ENCODE measurements at places on chromosomes 5 and 9.
A peak's percentile ranks its signal among the peaks of the same experiment; 100 is the strongest.

DNA sequence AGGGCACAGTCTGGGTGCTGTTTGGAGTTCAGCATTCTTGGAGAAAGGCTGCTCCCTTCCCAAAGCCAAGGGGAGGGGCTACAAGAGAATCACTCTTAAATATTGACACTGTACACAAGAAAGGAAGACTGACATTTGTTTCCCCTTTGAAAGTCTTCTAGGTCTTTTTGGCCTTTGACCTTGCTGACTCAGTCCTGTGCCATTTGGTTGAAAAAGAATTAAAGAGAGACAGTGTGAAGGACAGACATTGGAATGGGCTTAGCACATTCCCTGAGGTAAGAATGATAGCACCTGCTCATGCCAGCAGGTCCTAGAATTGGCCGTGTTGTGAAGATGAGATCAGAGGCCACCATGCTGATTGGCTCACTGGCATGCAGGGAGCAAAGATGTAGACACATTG lies 271.4 kb upstream of the ZNF608 start:
- DNase-seq, result no peak

DNA sequence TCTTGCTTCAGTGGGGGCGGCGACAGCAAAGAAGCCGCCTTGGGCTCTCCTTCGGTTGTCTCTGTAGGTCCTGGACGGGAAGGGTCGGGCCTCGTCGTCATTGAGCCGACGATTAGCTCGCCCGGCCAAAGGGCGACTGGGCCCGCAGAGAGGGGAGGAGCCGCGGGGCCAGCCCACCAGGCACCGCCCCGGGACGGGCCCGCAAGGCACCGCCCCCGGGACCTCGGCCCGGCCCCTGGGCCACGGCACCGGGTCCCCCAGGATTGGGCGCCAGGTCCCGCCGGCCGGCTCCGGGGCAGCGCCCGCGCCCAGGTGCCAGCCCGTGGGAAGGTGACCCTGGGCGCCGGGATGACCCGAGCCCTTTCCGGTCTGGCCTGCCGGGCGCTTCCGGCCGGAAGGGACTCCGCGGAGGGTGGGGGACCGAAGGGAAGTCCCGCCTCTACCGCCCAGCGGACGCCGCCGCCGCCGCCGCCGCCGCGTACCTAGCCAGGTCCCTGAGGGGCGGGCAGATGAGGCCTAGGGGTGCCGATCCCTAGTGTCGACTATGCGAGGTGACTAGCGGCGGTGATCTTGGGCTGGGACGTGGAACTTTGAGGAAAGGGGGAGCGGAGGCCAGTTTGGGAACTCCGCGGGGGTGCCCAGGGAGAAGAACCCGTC lies at the start of the genes GBA2 and RGP1:
Gene GBA2 (minus strand): TSS at position 371 of the 657 bp plus-strand sequence. CDS start 524 bp downstream, outside the sequence.
Gene RGP1 (plus strand): TSS at position 430 of the 657 bp plus-strand sequence. CDS start 469 bp downstream, outside the sequence.
- no peak for DNase-seq

DNA sequence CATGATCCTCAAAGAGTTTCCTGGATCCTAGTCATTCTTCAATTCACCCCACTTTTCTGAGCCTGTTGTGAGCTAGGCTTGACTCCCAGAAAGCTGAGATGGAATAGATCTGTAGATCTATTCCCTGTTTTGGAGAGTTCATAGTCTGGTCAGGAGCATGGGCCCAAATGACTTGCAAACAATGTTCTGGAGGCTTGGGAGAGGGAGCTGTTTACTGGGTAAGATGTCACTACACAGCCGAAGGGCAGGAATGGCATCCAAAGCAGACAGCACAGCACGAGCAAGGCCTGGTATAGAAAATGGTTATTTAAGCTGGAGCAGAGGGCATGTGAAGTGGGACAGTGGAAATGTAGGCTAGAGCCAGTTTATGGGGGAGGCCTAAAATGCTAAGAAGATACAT lies 152.5 kb upstream of the ALDH1B1 start:
- DNase-seq, result no peak

DNA sequence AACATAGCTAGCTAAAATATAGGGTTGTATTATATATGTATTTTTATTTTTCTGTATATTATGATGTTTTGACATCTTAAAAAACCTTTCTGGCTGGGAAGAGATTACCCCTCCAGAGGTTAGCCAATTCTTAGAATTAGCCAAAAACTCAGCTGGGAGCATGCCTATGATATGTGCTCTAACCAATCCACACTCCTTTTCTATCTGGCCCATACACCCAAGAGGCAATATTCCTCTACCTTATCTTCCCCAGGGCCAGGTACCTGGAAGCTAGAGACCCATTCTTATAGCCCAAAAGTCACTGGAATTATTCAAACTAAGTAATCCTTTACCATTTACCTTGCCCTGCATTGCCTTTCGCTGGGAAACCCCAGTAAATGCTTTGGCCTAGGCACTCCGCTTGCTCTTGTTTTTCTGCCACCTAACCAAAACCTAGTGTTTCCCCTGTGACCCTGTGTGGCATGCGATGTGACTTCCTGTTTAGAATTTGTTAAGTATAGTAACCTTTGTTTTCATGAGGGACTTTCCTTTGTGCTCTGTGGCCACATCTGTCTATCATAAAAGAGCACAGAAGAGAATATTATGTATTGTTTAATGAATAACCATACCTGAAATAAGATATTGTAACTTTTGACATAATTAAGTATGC lies 37.4 kb downstream of the CSNK1G3 start:
- DNase-seq, result peak; percentile 8

GRCh38 chr9:127907867-127908659 lies 8.7 kb upstream of the ST6GALNAC6 start:
- DNase-seq, result no peak

DNA sequence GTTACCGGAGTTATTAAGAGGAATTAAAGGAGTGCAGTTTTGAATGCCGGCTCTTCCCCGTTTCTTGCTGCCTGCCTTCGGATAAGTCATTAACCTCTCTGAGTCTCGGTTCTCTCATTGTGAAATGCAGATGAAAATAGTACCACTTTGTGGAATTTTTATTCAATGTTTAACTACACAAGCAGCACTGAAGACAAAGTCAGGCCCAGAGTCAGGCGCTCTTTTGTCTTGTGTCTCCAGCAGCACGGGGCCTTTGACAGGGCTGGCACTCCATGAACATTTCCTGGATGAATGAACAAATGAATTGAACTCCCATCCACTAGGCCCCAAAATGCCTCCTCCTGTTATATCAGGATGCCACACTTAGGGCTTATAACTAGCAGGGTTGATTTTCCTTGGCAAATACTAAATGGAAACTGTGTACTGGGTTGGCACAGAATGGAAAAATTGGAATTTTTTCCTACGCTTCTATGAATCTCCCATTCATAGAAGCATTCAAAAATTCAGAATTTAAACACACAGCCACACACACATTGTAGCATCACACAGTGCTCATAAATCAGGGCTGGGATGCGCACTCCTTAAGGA lies 332.8 kb downstream of the MLLT3 start:
- DNase-seq, result no peak

- no peak for DNase-seq
Measured at GRCh38 chr5:95809414-95809960, 13.0 kb downstream of the GLRX start.

- no peak for DNase-seq
Measured at GRCh38 chr5:65695162-65695755, 26.6 kb downstream of the SGTB start.

GRCh38 chr5:32600054-32600622 lies 14.8 kb downstream of the SUB1 start:
- no peak for DNase-seq

DNA sequence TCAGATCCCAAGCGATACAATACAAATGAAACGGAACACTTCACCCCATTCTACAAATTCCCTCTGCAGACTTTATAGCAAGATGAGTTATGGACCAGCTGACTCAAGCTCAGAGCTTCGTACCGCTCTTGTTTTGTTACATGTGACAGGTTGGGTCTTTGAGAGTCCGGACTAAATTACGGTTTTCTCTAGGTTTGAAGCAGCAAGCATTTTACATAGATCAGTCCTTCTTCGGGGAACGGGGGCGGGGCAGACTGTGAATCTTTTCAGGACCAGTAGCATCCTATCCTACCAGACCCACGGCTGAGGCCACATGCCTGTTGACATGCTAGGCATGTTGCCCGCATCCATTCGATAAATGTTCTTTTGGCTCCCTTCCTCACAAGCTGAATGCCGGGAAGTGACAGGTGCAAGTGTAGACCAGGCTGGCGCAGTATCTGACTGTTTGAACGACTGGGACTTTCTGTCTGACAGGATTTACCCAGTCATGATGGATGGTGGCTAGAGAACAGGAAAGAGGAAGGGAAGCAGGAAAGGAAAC lies 811.0 kb upstream of the GRAMD2B start:
- DNase-seq, result no peak

- no peak for DNase-seq
Measured at GRCh38 chr9:105027084-105027483, 99.1 kb upstream of the ABCA1 start.

DNA sequence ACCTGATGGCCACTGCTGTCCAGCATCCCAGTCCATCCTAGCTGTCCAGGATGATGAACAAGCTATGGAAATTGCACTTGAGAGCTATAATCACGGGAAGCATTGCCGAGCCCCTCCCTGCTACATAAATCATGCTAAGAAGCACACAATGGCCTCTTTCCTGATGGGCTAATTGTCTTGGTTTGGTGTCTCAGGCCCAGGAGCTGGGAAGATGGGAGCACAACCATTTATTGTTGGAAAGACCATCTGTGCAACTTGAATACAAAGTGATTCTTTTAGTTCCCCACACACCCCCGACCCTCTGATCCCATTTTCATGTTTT lies 80.4 kb downstream of the RGS3 start:
- no peak for DNase-seq

DNA sequence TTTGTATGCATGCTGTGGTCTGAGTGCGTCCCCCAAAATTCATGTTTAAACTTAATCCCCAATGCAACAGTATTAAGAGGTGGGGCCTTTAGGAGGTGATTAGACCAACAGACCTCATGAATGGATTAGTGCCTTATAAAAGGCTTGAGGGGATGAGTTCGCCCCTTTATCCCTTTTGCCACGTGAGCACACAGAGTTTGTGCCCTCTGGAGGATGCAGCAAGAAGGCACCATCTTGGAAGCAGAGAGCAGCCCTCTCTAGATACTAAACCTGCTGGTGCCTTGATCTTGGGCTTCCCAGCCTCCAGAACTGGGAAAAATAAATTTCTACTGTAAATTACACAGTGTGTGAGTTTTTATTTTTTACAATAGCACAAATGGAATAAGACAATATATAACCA lies 177.1 kb upstream of the SPRY4 start:
- no peak for DNase-seq

DNA sequence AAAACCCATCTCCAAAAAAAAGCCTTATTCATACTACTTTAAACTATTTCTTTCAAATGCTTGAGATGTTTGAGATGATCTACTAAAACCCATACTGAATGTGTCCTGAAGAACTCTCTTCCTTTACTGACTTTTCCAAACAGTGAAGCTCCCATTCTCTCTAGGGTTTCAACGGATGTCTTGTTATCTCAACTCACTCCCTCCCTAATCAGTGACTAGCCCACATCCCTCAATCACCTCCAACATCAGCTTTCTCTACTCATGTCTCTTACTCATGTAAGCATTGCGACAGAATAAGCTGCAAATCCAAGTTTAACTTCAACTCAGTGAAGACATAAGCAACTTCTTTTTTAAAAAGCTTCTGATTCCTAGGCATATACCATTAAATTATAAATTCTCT lies 42.1 kb downstream of the WDR41 start:
- DNase-seq, result no peak

- no peak for DNase-seq
Measured at GRCh38 chr9:132125944-132126679, 35.7 kb upstream of the NTNG2 start.

- DNase-seq, result no peak
Measured at GRCh38 chr5:162289489-162289888, 221.9 kb downstream of the GABRG2 start.

- DNase-seq, result no peak
Measured at GRCh38 chr9:126697330-126697729, 83.6 kb downstream of the LMX1B start.

DNA sequence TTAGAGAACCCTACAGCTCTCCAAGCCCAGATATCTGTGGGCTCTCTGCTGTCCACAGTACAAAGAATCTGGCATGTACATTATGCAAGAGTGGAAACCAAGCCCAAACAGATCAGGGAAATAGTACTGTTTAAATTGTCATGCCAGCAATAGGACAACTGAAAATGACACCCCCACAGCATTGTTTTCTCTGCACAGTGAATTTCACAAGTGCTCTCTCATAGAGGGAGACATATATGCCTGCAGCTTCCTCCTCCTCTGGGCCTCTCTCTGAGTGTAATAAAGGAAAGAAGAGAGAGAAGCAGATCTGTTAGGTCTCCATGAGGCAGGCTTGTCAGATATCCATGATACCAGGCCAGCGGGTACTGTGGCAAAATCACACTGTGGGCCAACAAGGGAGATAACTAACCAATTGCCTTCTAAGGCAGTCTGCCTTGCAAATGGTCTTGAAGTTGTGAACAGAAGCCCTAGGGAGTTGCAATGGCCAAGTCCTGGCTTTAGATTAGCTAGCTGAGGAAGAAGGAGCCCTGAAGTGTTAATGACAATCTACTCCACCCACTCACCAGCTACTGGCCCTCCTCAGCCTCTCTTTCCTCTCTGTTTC lies 54.4 kb upstream of the JMY start:
- no peak for DNase-seq

DNA sequence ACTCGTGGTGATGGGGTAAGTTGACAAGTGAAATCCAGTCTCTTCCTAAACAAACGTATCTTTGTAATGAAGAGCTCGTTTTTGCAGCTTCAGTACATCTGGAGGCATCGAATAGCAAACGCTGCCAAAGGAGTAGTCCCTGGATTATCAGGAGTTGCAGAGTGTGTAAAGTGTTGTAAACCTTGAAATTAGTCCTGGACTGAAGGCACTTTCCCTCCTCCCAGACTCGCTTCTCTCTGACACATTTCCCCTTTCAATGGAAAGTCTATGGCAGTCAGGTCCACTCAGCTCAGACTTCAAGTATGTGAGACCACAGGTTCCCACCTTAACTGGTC lies 1.5 kb upstream of the PBX3 start:
- DNase-seq, result no peak

DNA sequence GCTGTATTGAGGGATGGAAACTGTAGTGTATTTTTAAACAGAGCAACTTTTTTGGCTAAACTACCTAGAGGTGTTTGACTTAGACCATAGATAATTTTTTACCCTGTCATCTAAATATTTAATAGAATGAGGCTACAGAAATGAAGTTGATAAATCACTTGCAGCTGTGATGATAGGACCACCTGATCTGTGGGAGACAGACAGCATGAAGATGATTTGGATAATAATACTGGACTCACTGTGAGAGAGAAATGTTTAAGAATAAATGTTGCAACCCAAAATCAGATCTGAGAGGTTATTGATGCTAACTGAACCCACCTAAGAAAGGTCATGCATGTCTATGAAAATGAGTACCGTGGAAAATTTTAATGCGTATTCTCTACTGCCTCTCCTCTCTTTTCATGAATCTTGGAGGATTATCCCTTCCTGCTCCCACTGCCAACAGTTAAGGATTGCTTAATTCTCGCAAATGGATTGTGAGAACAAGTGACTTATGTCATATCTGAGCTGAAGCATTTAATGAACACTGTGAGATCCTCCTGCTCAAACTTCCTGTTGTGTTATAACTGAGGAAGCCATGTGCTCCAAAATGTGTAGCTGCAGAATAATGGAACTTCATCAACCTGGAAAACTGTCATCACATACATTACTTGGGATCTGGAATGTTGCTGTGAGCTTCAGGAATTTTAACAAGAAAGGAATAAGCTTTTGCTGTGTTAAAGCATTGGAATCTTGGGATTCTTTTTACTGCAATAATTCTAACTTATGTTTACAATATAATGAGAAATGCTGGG lies 617.9 kb upstream of the CDH18 start:
- DNase-seq, result no peak

GRCh38 chr5:136701191-136701590 lies 335.8 kb upstream of the TRPC7 start:
- no peak for DNase-seq

Data from GM18507 (cell line).